NCI-H524 (cell line): ENCODE measurements at places on chromosomes 1 and 21.

GRCh38 chr1:183877053-183877720 is 72.3 kb downstream of the RGL1 start:
- DNase-seq: no peak

- DNase-seq: no peak
These were observed 15.9 kb downstream of the ESPN start for GRCh38 chr1:6440198-6441126.

GRCh38 chr1:181429462-181429861 is 53.9 kb upstream of the CACNA1E start:
- DNase-seq: no peak

DNA sequence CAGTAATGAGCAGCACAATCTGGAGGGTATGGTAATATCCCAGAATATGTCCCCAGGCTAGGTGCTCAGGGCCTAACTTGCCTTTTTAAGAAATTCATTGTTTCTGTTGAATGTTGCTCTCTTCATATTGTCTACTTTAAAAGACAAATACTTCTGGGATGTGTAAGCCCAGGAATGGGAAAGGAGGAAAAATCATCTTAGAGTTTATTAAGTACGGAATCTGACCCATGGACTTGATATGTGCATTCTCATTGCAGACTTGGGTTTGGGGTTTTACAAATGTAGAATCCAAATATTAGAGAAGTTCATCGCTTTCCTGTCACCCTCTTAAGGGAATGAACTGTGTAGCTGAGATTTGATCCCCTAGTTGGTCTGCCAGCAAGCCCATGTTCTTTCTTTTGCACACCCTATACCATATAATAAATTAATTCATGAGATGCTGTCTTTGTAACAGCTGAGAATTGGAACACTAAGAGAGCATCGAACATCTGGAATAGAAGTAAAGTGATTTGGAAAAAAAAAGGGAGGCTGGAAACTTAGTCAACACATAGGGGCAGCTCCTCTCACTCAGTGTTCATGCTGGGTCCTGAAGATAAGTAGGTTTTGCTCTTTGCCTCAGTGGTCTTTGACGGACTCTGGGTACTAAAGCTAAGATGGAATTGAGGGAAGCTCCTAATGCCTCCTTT is 235.8 kb upstream of the C1orf105 start:
- DNase-seq: no peak

DNA sequence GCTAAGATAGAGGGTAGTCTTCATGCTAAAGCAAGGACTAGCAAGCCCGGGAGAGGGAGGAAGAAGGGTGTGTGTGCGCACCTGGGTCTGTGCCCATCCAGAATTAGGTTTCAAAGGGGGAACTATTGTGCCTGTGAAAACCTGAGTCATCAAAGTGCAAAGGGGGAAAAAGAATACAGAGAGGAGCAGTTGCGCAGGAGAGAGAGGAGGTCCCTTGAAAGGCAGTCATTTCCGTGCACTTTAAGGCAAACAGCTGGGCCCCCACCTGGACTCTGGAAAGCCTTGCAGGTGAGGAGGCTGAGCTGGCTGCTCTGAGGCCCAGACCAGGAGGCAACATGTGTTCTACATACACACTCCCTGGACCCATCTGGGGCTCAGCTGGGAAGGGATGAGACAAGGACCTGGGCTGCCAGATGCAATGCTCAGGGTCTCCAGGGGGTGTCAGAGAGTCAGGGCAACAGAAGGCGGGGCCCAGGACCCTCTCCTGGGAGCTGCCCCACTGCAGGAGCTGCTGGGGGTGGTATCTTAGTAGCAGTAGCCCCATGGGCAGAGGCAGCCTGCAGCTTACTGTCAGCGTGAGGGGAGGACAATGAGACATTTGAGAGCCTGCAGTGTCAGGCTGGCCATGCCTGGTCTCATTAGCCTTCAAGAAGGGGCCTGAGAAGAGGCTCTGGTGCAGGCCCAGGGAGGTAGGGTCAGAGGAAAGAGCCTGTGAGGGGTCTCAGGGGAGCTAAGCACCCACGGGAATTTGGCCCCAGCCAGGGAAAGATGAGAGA is 14.3 kb downstream of the PROK1 start:
- DNase-seq: peak; percentile 75

- no peak for DNase-seq
These were observed 53.5 kb downstream of the CHD5 start for GRCh38 chr1:6126521-6127067.

- no peak for DNase-seq
These were observed 6.7 kb downstream of the KNCN start for GRCh38 chr1:46544561-46545240.

GRCh38 chr1:21766210-21766609 is 16.7 kb downstream of the USP48 start:
- no peak for DNase-seq

DNA sequence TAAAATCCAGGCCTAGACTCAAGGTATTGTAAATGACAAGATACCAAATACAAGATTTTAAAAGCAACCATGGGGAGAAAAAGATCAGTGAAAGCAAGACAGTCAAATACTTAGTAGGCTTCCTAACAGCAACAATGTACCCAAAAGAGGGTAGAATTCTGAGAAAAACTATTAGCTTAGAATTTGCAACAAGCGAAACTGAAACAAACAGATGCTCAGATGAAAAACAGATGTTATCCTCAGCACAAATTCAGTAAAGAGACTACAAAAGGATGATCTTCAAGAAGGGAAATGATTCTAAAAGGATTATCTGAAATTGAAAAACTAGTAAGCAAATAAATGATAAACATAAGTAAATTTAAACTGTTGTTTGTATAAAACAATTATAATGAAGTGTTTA is 40.0 kb downstream of the PDC start:
- DNase-seq: no peak

- DNase-seq: peak; percentile 11
These were observed 89.0 kb upstream of the PPM1J start for GRCh38 chr1:112803906-112804762.

DNA sequence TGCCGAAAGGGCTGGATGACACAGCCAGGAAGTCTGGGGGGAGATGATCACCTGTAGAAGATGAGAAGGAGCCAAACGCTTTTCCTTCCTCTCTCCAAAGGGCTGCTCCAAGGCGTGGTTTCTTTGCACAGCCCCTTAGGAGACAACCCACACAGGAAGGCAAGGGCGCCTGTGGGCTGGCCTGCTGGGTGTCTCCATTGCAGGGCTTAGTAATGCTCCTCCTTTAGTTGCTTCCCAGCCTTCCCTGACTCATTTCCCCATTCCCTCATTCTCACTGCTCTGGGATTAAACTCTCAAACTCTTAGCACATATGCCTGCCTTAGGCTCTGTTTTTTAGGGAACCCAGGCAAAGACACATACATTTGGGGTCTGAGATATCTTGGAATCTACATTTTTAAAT is 1.7 kb upstream of the CLCA1 start:
- no peak for DNase-seq

DNA sequence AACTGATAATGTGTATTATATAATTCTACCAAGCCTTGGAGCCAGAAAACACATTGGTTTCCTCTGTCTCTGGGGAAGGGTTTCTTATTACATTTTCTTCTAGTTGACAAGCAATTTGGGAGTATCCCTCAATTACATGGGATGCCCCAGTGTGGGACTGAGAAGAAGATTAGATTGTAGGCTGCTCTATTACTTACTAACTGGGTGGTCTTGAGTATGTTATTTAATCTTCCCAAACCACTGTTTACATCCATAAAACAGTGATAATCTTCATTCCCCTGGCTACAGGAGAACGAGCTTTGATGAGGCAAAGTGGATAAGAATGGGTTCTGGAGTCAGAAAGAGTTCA is 105.8 kb downstream of the TSEN15 start:
- DNase-seq: no peak

DNA sequence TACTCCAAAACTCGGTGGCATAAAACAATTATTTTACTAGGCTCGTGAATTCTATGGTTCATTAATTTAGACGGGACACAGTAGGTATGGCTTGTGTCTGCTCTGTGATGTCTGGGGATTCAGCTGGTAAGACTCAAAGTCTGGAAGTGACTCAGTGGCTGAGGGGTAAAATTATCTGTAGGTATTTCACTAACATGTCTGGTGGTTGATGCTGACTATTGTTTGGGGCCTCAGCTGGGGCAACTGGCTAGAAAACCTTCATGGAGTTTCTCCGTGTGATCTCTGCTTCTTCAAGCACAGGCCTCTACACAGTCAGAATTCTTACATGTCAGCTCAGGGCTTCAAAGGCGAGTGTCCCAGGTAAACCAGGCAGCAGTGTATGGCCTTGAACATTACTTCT is 41.2 kb upstream of the KLF17 start:
- no peak for DNase-seq

DNA sequence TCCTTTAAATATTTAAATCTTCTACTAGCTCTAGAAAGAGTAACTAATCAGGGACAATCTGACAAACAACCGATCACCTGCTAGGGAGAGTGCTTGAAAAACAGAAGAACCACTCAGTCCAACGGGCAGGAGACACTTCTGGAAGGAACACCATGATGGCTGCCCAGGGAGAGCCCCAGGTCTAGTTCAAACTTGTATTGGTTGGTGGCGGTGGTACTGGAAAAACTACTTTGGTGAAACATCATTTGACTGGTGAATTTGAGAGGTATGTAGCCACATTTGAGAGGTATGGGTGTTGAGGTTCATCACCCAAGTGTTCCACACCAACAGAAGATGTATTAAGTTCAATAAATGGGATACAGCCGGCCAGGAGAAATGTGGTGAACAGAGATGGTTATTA is 4.8 kb upstream of the WDR47 start:
- no peak for DNase-seq

DNA sequence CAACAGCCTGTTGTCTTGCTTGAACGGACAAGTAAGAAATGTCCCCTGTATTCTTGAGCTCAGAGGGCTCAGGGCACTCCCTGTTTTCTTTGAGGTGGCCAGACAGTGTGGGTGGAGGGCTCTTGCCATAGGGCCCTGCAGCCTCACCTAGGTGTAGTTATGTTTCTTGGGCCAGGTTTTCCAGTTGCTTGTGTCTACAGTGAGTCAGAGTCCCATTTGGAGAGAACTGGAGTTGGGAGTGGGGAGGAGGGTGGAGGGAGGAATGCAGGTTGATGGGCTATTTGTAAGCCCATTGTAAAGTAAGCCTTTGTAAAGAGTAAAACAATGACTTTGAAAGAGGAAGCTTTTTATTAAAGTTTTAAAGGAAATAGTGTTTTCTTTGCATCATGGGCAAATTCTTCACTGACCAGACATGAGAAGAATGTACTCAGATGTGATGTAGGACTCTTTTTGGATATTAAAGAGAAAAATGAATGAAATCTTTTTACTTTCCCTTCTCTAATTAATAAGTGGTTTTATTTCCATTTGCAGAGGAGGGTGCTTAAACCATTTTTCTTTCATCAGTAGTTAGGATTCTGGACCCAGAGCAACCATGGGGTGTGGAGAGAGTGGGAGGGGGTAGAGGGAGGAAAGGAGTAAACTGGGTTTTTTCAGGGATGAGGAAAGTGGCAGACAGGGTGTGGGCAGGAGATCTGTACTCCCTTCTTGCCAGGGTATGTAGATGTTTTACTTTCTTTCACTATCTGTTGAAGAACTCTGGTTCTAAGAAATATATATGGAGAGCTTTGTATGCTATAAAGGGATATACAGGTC is 45.1 kb upstream of the MACF1 start:
- peak; percentile 49 for DNase-seq

GRCh38 chr1:221739677-221740025 is 2.2 kb downstream of the DUSP10 start:
- no peak for DNase-seq

DNA sequence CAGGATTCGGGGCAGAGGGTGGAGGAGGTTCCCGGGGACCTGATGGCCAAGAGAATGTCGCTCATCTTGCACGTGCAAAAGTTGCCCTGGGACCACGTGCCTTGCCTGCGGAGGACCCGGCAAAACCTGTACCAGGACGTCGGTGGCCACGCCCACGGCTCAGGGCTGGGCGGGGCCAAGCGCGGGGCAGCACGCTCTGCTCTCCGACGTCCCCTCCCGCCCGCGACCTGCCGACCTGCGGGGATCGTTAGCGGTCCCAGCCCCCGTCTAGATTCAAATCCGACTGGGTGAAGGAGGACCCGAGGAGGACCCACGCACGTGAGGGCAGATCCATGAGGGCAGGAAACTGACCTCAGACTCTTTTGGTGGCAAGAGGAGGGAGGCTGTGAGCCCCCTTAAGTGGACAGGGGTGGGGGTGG is at the start of gene C1orf167:
TSS of gene C1orf167 (plus strand) at position 206 of the 419 bp plus-strand sequence. CDS start 2,208 bp downstream, outside the sequence.
- DNase-seq: peak; percentile 4

DNA sequence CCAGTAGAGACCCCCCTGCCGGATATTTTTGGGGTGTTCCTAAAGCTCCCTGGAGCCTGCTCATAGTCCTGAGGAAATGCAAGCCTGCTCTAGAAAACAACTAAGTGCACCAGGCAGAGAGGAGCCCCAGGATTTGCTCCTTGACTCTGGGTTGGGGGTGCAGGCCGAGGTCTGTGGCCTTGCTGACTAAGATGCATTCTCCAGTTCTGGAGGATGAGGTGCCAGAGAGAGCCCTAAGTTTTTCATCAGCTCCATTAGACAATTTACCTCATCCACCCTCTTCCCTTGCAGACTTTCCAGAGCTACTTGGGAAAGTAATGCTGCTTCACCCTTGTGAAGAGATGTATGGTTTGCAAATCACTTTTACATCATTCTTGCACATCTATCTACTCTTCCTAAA is 9.1 kb downstream of the TUFT1 start:
- DNase-seq: no peak

DNA sequence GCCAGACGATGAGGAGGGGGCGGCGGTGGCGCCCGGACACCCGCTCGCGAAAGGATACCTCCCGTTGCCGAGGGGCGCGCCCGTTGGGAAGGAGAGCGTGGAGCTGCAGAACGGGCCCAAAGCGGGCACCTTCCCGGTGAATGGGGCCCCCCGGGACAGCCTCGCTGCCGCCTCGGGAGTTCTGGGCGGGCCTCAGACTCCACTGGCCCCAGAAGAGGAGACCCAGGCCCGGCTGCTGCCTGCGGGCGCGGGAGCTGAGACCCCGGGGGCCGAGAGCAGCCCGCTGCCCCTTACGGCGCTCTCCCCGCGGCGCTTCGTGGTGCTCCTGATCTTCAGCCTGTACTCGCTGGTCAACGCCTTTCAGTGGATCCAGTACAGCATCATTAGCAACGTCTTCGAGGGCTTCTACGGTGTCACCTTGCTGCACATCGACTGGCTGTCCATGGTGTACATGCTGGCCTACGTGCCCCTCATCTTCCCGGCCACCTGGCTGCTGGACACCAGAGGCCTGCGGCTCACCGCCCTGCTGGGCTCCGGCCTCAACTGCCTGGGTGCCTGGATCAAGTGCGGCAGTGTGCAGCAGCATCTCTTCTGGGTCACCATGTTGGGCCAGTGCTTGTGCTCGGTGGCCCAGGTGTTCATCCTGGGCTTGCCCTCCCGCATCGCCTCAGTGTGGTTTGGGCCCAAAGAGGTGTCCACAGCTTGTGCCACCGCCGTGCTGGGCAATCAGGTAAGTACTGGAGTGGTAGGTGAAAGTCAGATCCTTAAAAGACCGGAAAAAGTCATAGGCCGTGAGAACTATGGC is 588 bp downstream of the FLVCR1 start:
- peak; percentile 29 for DNase-seq

- DNase-seq: no peak
These were observed 1806.0 kb downstream of the MRPL39 start for GRCh38 chr21:23801292-23801691.

- DNase-seq: no peak
These were observed 114.9 kb upstream of the SLC45A1 start for GRCh38 chr1:8203056-8203455.

GRCh38 chr1:227322376-227322775 is 4.1 kb upstream of the CDC42BPA start:
- no peak for DNase-seq
